ENCODE measurements at places on chromosomes 6 and 20. TPM values are rescaled to one million over a fixed set of nuclear protein-coding genes. Genes with fewer than 3 reads are reported as not detected.

DNA sequence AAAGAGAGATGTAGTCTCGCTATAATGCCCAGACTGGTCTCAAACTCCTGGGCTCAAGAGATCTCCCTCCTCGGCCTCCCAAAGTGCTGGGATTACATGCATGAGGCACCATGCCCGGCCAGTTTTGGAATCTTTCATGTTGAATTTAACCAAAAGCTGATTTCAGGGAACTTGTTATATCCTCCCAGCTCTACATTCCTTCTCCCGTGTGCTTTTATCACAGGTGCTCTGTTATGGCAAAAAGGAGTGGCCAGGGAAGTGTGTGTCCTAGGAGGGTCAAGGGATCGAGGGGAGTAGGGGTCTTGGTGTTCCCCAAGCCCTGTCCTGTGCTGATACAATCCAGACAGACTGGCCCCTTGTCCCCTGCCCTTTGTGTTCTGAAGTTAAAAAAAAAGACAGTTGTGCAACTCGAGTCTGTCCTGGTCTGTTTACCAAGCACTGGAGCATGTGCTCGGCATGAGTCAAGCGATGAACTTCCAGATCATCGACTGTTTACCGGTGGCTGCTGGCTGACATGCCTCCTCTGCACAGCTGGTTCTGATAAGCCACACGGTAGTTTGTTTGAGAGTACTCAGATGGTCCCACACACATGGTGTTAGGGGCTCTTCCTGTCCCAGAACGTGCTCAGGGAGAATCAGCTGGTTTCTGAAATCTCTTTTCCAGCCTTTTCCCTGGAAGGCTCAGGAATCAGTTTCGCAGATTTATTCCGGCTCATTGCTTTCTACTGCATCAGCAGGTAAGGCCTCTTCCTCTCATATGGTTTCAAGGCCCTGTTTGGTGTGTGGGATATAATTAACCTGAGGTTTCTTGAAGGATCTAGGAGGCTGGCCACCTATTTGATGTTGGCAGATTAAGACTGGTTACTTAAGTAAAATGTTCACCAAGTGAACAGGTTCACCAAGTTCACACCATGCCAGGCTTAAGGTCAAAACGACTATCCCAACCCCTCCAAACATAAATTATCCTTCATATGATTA lies 52.6 kb upstream of the NAA20 start:
- DNase-seq, result no peak

DNA sequence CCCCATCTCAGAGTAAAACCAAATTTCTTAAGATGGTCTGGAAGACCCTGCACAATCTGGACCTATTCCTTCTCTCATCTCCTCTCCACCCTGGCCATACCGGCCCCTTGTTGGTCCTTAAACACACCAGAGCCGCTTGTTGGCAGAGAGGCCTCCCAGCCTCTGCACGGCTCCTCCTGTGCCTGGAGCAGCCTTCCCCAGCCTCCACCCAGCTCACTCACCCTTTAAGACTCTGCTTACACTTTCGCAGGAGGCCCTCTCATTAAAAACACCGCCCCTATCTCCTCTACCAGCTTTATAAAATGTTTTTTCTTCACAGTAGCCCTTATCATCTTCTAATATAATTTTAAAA lies 49.8 kb downstream of the BANF2 start:
- DNase-seq, result no peak

DNA sequence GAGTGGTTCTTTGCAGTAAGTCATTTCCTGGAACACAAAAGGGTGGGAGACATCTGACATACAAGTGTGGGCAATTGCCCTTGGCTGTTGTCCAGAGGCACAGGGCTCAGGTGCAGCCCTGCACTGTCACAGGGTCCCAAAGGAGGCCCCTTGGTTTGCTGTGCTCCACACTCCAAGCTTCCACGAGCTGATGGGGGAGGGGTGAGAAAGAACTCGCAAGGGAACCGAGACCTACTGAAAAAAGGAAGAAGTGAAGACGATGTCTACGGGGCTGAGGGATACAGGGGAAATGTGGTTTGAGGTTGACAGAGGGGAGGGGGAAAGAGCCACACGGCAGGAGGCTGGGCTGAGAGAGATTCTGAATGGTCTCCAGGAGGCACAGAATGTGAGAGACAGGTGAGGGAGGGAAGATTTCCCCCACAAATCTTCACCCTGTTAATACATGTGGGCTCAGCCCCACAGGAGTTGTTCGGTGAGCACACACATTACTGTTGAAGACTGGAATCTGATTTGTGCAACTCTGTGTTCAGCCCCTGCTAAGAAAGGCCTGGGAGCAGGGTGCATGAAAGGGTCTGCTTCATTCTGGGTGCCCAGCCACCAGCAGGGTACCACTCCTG lies 123.4 kb downstream of the LY86 start:
- peak; percentile 37 for DNase-seq

DNA sequence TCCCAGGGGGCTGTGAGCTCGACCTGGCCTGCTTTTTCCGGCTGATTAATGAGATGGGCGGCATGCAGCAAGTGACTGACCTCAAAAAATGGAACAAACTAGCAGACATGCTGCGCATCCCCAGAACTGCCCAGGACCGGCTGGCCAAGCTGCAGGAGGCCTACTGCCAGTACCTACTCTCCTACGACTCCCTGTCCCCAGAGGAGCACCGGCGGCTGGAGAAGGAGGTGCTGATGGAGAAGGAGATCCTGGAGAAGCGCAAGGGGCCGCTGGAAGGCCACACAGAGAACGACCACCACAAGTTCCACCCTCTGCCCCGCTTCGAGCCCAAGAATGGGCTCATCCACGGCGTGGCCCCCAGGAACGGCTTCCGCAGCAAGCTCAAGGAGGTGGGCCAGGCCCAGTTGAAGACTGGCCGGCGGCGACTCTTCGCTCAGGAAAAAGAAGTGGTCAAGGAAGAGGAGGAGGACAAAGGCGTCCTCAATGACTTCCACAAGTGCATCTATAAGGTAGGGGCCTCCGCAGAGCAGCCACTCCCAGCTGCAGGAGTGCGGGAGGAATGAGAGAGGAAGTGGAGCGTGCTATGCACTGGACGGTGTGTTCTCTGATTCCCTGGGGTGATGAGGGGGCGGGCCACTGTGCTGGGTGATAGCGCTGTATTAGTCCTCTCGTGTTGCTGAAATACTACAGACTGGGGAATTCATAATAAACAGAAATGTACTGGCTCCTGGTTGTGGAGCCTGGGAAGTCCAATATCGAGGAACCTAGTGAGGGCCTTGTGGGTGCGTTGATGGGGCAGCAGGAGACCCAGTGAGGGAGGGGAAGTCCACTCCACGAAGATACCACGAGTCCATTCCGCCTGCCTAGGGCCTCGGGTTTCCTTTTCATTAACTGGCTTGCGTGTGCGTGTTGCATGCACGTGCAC lies 161.7 kb downstream of the DTNBP1 start:
- DNase-seq, result no peak

MROH8 gene
- total RNA-seq, result 5.7 TPM

PDYN gene
- total RNA-seq, result not detected

RUNX2 gene
- 0.27 TPM for total RNA-seq

Measured in OCI-LY7 (cell line).